NCI-H1105 (cell line): ENCODE measurements at places on chromosomes 1 and 21.

GRCh38 chr21:34020983-34021553, 52.3 kb upstream of the MRPS6 start:
- DNase-seq, result no peak

DNA sequence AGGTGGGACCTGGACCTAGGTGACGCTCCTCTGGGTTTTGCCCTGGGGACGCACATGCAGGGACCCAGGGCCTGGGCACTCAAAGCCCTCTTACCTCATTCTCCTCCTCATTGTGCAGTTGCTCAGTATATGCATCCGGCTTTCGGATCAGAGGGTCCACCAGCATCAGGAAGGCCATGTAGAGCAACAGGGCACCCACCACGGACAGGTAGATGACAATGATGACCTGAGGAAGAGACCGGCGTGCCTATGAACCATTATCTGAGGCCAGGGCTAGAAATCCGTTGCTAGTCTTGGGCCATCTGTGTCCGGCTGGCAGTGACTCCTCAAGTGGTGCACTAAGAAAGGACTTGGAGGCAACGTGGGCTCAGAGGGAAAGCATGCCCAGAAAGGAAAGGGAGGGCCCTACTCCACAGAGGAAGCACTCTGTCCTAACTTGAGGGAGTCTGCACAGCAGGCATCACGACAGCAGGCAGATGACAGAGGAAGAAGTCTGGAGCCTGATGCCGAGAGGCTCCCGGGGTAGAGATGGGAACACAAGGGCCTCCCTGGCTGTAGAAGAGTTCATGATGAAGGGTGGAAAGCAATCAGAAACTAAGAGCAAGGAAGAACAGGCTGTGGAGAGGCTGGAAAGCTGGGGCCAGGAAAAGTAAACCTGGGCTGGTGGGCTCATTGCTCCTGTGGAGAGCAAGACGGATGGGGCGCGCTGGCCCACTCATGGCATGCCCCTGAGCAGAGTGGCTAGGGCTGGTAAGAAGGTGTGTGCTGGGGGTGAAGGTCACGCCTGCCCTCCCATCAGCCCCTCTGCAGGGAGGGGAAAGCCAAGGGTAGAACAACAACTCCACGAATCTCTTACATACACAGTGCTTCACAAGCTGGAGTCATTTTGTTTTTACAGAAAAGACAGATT, 10.3 kb downstream of the TMEM9 start:
- DNase-seq, result no peak

- DNase-seq, result no peak
Measured at GRCh38 chr21:42539931-42540343, 26.3 kb downstream of the SLC37A1 start.

DNA sequence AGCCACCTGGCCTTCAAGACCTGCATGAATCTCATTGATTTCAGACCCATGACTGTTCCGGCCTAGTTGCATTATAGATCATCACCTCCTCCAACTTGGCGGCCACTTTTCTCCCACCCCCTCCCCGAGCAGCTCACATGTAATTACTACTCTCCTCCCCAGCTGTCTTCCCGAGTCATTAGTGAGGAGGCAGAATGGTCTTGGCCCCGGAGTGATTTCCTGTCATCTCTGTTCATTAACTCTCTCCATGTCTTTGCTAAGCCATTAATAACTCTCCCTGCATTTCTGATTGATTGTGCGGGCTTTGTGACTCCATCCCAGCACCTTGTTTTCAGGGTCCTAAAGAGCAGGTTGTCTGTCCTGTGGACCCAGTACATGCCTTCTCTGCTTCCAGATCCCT, 75.6 kb upstream of the CNTN2 start:
- no peak for DNase-seq

GRCh38 chr1:94514095-94514727, 27.3 kb downstream of the F3 start:
- no peak for DNase-seq

- no peak for DNase-seq
Measured at GRCh38 chr21:16309250-16309971, 579.6 kb downstream of the USP25 start.
